ENCODE measurements at places on chromosomes 16 and 17. TPM values are rescaled to one million over a fixed set of nuclear protein-coding genes. Genes with fewer than 3 reads are reported as not detected.

Gene CCL8
- not detected for total RNA-seq

Gene HSF5
- total RNA-seq, result not detected

Gene PROCA1
- total RNA-seq, result 0.70 TPM

Gene PRSS33
- total RNA-seq, result 0.10 TPM

Gene PRR14
- 13.6 TPM for total RNA-seq

Gene PER1
- 4.6 TPM for total RNA-seq

Gene IL21R
- 1.0 TPM for total RNA-seq

Gene SPNS1
- 16.6 TPM for total RNA-seq

Gene TMC7
- 1.5 TPM for total RNA-seq

Gene C16orf96
- total RNA-seq, result not detected

Gene CCR7
- total RNA-seq, result not detected

Gene RABEP2
- total RNA-seq, result 13.7 TPM

Gene CA7
- total RNA-seq, result not detected

Gene NXN
- 51.8 TPM for total RNA-seq

Gene TVP23A
- not detected for total RNA-seq

Gene TMEM114
- not detected for total RNA-seq

Gene OTOP2
- not detected for total RNA-seq

Gene ZP2
- total RNA-seq, result not detected

Gene NACA2
- total RNA-seq, result not detected

Gene ZMYND15
- total RNA-seq, result not detected

Gene NPB
- total RNA-seq, result not detected

Gene GUCY2D
- total RNA-seq, result not detected

Measured in H4 (cell line).